ENCODE measurements at places on chromosomes 7 and 10.

DNA sequence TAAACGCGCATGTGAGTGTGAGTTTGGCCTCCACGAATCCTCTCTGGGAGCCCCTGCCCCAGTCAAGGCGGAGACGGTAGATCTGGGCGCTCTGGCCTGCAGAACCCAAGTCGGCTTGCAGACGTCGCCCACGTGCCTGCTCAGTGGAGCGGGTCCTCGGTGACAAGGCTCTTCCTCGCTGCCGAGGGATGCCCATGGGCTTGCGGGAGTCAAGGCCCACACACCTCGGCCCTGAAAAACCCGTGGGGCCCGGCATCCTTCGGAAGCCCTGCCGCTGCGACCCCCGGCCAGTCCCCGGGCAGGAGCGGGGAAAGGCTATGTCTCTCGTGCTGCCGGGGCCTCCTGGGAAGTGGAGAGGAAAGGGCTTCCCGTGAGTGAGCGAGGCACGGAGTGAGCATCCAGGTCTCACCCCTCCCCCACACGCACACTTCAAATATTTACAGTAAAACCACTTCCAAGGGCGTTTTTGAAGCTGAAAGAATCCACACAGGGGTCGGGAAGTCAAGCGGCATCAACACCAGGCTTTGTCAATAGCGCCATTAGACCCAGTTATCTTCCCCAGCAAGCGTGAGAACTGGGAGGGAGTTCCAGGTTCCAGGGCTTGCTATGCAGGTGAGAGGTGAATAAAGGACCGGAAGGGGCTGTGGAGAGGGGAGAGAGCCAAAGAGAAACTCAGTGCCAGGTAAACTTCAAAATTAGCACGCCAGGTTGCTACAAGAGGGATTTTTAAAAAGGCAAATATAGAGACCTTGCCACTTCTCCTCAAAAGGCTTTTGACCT lies 1.1 kb upstream of the MNX1 start:
- peak; percentile 59 for DNase-seq

- no peak for DNase-seq
Measured at GRCh38 chr7:48411619-48412018, 240.4 kb downstream of the ABCA13 start.

- DNase-seq, result no peak
Measured at GRCh38 chr10:122458693-122459092, 2.7 kb upstream of the HTRA1 start.

DNA sequence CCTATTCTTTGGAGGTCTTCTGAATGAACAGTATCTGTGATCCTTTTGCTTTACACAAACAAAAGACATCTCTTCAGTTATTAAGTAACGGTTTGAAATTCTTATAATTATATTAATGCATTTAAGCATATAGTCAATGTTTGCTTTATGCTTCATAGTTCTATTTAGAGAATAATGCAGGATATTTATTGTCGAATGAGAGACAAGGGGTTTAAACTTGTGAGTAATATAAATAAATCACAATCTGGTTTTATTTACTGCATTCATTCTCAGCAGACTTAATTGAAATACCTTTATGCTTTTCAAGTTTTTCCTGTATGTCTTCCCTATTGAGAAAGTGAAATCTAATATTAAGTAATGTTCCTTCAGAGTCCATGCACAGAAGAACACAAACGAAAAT lies 149.5 kb upstream of the LRRN3 start:
- no peak for DNase-seq

DNA sequence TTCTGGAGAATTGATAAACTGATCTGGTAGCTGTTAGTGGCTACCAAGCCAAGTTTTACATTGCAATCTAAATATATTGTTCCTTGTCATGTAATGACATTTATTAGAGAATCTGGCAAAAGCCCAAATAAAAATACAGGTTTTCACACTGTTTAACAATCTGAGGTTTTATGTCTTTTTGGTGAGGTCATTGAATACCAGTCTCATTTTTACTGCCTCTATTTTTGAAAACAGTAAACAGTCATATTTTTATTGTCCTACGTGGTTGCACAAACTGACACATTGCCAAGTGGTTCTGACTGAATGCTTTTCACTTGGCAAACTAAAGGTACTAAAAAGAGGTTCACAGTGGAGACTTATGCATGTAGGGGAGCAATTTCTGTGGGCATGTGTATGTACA lies 157.5 kb downstream of the PRKG1 start:
- no peak for DNase-seq

DNA sequence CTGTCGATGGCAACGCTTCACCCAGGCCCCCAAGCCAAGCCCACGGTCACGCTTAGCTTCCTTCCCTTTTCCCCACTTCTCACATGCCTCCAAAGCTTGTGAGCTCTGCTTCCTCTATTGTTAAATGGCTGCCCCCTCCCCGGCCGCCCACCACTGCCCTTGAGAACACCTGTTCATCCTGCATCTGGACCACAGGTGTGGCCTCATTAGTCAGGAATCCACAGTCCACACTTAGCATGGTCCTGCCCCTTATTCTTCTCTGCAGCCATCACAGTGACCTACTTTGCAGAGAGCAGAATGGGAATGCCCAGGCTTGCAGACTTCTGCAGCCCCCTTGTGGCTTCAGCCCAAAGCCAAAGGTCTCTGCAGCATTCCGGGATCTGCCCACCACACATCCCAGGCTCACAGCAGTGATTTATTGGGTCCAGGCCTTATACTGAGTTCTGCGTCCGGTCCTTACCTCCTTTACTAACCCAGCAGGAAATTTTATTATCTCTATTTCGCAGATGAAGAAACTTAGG lies 66.9 kb downstream of the PTPRE start:
- no peak for DNase-seq

- DNase-seq, result no peak
Measured at GRCh38 chr7:125195156-125195555, 265.5 kb upstream of the POT1 start.

DNA sequence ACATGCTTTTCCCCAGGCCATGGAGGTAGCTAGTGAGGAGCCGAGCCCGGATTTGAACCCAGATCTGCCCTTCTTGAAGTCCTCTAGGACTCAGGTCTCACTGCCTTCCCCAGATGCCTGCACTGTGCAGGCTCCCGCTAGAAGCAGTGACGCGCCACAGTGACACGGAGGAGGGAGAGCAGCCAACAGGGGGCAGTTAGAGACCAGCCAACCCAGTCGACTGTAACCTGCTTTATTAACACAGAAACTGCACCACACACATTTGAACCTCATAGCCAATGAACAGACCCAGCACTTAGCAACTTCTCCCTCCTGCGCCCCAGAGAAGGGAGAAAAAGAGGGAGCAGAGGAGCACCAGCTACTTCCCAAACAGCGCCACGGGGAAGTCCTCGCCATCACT lies 27.4 kb downstream of the PILRA start:
- peak; percentile 61 for DNase-seq

GRCh38 chr7:79790656-79791262 lies 337.3 kb upstream of the MAGI2 start:
- DNase-seq, result no peak

GRCh38 chr7:80493121-80493849 lies 18.6 kb downstream of the GNAT3 start:
- no peak for DNase-seq

DNA sequence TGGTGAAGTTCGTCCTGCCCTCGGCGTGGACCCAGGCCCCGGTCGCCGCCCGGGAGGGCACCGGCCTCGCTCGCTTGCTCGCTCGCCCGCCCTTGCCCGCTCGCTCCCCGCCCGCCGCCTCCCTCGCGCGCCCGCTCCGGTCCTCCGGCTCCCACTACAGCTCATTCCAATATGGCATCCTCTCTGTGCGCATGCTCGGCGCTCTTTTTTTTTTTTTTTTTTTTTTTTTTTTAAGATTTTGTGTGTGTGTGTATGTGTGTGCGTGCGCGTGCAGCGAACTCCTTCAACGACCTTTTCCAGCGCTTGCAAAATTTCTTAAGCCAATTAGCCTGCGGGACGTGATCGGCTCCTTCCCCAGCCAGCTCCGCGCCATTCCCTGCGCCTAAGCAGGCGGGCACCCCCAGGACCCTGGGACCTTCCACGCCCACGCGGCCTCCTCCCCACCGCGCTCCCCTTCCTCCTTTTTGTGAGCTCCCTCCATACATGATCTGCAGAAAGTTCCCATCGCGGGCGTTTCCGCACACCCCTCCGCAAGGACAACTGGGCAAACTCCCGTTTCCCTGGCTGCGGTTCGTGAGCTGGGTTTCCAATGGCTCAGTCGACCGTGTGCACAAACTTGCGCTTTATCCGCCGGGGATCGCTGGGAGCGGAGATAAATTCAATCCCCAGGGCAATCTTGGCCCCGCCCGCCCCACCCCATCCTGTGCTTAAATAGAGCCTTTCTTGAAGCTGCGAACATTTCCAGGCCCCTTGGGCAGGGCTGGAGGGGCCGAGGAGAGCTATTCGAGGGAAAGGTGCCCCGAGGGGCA lies at the start of gene SFMBT2:
Gene SFMBT2 (minus strand): TSS at position 173 of the 809 bp plus-strand sequence. CDS start 29,136 bp downstream, outside the sequence.
- peak; percentile 76 for DNase-seq

DNA sequence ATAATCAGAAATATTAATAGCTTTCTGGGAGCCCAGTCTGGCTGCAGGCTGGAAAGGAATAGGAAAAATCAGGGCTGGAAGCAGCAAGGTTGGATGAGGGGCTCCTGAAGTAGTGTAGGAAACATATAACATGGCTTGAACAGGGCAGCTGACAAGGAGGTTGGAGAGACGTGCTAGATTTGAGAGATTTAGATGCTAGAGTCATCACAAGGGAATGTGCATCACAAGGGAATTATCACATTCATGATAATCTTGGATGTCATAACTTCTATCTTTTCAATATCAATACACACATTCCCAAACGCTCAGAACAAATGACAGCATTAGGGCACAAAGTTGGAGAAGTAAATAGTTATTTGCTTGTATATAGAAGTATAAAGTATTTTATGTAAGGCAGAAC lies 120.9 kb upstream of the EGFR start:
- DNase-seq, result no peak

- no peak for DNase-seq
Measured at GRCh38 chr7:47954231-47954911, 6.1 kb upstream of the PKD1L1 start.

- DNase-seq, result peak; percentile 44
Measured at GRCh38 chr10:102152545-102152890, 329 bp downstream of the NOLC1 start.

DNA sequence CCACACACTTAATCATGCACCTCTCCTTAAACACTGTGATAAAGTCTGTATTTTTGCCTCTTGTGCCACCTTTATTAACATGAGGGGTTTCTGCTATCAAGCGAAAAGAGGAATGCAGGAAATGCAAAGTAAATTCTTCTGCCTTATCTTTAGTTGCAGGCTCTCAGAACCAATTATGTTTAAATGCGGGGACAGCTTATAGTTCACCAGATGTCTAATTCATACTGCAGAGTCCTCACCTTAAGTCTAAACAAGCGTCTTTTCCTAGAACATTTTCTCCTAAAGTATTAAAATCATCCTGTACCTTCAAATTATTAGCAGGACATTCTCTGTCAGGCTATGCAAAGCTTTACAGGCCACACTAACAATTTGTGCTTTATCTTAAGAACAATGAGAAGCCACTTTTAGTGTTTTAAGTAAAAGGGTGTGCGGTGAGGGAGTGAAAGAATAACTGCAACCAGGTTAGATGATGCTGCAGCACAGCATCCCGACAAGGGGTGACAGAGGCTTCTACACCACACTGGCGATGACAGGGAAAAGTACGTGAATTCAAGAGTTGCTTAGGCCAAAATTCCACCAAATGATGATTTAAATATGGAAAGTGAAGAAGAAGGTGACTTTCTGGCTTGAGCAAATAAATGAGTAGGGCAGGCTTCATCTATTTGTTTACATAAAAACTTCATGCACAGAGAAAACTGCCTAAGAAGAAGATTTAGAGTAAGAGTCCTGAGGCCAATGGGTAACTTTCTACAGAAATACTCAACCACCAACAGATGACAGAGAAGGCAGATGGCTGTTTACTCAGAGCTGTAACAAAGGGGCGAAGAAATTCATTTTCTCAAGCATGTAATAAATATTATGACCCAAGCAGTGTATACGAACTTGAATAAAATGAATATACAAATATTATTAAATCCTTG lies 36.0 kb downstream of the EZH2 start:
- DNase-seq, result no peak
